Kidney tubule cell (primary cell): ENCODE measurements at places on chromosomes 2 and 18.

GRCh38 chr18:2087877-2088673 is 483.2 kb downstream of the METTL4 start:
- DNase-seq = no peak

DNA sequence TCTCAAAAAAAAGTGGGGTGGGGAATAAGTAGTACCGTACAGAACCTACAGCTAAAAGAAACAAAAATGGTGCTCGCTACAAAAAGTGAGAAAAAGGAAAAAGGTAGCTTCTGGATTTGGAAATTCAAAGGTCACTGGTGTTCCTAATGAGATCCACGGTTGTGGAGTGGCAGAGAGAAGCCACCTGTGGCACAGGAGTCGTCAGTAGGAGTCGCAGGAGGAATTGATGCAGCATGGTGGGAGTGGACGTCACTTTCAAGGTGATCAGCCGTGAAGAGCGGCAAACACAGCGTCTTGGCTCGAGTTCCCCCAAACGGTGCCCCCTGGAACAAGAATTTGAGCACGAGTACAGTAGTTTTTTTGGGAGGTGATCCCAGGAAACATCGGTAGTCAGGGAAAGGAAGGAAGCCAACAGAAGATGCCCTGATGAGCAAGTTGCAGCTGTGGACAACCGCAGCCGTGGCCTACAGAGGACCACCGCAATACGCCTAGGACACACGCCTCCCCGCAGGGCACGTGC is 1.4 kb upstream of the TTL start:
- peak; percentile 39 for DNase-seq

- no peak for DNase-seq
Observed at GRCh38 chr2:176479961-176480360, 210.7 kb downstream of the MTX2 start.

GRCh38 chr2:233140077-233140585 is 80.0 kb downstream of the INPP5D start:
- DNase-seq = no peak

DNA sequence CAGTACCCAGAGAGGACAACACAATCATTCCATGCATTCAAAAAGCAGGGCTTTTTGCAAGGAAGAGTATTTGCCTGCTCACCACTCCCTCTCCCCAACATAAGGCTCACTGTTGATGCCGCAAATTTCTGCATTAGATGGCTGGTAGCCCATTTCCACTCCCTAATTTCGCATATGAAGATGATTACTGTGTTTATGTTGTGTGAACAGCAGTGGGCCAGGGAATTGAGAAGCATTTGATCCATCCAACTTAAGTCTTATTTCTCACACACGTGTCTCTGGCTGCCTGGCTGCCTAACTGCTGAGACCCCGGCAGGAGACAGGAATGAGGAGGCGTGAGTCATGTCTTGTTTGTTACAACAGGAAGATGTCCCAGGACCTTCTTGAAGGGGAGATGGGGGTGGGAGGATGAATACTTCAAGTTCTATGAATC is 294.1 kb downstream of the ALK start:
- peak; percentile 13 for DNase-seq
